Stimulated activated CD8-positive, alpha-beta memory T cell treated with anti-CD3 and anti-CD28 coated beads, Interleukin-4, amount 100 ng/mL, for 4 hours (primary cell): ENCODE measurements at places on chromosomes 7 and 10.
A peak's percentile ranks its signal among the peaks of the same experiment; 100 is the strongest.

DNA sequence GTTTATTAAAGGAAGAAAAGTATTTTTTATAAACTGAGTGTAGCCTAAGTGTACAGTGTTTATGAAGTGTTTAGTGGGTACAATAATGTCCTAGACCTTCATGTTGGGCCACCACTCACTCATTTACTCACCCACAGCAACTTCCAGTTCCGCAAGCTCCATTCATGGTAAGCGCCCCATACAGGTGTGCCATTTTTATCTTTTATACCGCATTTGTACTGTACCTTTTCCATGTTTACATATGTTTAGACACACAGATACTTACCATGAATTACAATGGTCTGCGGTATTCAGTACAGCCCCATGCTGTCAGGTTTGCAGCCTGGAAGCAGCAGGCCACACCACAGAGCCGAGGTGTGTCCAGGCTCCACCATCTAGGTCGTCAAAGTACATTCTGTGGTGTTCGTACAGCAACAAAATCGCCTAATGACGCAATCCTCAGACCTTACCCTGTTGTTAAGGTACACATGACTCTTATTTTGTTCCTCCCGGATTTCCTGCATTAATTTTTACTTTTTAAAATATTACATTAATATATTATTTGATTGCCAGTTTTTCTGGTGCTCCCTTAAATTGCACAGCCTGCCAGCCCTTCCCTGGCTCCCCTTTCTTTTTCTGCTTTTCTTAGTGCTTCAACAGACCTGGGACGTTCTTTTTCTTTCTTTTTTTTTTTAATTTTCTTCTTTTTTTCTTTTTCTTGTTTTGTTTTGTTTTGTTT is 881 bp upstream of the SSBP1 start:
- DNase-seq: no peak

GRCh38 chr7:12633582-12633981 is 53.9 kb upstream of the ARL4A start:
- no peak for DNase-seq

DNA sequence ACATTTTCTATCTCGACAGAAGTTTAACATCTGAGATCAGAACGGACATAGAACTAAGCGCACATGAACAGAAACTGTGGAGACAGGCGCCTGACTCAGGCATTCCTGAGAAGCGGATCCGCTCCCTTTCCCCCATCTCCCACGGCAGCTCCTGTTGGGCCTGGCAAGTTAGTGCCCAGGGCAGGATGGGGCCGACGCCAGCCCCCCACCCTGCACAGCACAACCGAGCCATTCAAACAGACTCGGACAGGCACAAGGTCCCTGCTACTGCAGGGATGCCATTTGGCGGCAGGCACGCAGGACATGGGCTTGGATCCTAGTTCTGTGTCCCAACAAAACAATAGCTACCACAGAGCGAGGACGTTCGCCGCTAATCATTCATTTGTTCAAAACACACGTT is 271.8 kb downstream of the USP6NL start:
- DNase-seq: no peak

DNA sequence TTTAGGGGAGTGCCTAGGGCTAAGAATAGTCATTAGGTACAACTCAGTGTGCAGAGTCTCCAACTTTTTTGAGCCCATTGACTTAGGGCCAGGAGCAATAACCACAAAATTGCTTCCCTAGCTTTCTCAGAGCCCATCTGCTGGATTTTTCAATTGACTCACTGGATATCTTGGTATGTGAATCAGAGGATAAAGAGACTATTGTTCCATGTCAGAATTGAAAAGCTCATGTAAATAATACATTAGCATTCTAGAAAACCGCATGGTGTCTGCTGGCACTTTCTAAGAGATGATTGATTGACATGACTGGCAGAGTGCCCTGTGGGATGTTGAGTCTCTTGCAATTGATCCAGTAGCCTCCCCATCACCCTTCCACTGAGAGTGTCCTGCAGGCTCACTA is 246.2 kb downstream of the CCDC7 start:
- DNase-seq: no peak

DNA sequence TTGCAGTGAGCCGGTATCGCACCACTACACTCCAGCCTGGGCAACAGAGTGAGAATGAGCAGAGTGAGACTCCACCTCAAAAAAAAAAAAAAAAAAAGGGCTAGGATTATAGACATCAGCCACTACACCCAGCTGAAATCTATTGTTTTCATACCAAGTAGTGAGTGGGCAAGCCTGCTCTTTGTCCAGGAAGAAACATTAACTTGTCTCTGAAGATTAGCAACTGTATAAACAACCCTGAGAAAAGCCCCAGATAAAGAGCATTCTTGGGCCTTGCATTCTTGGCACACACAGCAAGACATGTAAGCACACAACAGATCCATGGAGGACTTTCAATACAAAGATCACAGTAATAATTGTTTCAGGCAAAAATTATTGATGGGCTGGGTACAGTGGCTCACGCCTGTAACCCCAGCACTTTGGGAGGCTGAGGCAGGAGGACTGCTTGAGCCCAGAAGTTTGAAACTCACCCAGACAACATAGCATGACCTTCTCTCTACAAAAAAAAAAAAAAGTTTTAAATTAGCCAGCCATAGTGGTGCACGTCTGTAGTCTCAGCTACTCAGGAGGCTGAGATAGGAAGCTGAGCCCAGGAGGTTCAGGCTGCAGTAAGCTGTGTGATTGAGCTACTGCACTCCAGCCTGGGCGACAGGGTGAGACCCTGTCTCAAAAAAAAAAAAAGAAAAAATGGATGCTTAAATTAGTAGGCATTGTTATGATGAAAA is 4.4 kb downstream of the PSPH start:
- no peak for DNase-seq

DNA sequence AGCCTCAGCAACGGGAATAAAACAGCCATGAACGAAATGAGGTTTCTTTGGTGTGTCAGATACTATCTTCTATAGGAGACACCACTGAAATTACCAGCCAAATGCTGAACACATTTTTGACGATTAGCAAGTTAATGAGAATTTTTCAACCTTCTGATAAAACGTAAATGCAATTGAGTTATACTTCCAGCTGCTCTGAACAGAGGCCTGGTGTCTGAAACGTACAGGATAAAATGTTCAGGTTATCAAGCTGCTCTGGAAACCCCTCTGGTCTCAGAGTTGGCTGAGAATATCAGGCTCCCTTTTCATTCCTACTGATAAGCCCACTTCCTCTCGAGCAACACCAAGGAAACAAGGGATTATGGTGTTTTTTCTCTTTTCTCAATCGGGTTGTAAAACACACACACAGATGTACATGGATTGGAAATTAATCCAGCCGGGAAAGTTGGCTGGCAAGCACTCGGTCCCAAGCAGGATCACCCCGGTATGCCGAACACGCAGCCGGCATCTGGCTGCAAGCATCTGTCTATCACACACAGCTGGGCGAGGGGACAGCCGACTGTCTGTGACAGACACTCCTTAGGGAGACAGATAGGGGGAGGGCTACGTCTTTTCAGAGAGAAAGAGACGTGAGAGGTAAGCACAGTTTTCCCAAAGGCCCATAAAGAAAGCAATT is 171.8 kb downstream of the PRKAG2 start:
- DNase-seq: no peak

GRCh38 chr7:37297546-37297945 is 151.1 kb downstream of the ELMO1 start:
- no peak for DNase-seq

DNA sequence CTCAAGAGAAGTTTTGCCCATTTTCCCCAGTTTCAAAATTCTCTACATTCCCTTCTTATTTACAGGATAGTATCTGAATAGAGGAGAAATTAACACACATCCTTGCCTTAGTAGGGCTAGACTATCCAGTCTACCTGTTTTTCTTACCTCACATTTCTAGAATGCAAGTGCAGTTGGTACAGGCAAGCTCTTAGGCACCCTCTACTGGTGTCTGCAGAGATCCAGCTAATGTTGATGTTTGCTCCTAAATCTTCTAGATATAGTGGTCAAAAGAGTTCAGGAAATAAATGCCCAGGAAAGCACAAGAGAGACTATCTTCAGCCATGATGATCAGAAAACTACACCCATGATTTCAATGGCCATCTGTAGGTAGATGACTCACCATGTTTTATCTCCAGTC is 205.3 kb downstream of the HTR7 start:
- DNase-seq: no peak

- no peak for DNase-seq
Observed at GRCh38 chr7:6571160-6571779, 6.0 kb upstream of the ZDHHC4 start.

GRCh38 chr7:155763691-155764437 is 48.4 kb downstream of the SHH start:
- peak; percentile 25 for DNase-seq

GRCh38 chr10:124616040-124616835 is 127.9 kb downstream of the FAM53B start:
- DNase-seq: no peak

GRCh38 chr10:104300002-104300735 is 31.2 kb downstream of the GSTO2 start:
- no peak for DNase-seq

GRCh38 chr10:79904671-79905321 is 44.1 kb downstream of the SFTPD start:
- no peak for DNase-seq

- DNase-seq: no peak
Observed at GRCh38 chr10:58201704-58202103, 66.0 kb downstream of the IPMK start.

- no peak for DNase-seq
Observed at GRCh38 chr10:22999942-23000341, 72.1 kb downstream of the ARMC3 start.

GRCh38 chr7:102155821-102156441 is 130.7 kb upstream of the SH2B2 start:
- DNase-seq: no peak

- DNase-seq: no peak
Observed at GRCh38 chr10:84348447-84348846, 20.1 kb downstream of the CCSER2 start.

DNA sequence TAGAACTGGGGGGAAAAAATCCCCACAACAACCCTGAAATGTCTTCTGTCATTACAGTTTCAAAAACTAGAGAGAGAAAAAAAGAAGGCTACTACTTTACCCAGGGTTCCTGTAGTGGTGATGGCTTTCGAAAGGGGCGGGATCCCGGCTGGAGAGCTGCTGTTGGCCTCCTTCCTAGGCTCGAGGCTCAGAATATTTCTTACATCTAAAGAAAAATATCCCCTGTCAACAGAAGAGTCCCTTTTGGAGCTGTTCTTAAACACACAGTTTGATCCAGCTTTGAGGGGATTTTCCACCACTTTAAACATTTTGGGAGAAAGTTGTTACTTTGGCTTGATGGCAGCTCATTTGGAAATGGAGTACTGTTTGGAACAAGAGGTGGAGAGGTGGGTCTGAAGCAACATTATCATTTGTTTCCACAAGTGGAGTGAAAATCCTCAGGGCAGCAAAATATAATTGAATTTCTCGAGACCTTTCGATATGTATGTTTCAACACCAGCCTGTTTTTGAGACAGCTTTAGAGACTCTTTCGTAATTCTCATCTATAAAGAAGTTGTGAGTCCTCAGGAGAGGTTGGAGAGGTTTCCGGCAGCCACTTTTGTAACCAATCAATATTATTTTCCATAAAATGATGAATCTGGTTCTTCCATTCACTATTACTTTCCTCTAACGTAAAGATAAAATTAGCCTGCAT is 5.1 kb downstream of the HOXA13 start:
- DNase-seq: no peak

DNA sequence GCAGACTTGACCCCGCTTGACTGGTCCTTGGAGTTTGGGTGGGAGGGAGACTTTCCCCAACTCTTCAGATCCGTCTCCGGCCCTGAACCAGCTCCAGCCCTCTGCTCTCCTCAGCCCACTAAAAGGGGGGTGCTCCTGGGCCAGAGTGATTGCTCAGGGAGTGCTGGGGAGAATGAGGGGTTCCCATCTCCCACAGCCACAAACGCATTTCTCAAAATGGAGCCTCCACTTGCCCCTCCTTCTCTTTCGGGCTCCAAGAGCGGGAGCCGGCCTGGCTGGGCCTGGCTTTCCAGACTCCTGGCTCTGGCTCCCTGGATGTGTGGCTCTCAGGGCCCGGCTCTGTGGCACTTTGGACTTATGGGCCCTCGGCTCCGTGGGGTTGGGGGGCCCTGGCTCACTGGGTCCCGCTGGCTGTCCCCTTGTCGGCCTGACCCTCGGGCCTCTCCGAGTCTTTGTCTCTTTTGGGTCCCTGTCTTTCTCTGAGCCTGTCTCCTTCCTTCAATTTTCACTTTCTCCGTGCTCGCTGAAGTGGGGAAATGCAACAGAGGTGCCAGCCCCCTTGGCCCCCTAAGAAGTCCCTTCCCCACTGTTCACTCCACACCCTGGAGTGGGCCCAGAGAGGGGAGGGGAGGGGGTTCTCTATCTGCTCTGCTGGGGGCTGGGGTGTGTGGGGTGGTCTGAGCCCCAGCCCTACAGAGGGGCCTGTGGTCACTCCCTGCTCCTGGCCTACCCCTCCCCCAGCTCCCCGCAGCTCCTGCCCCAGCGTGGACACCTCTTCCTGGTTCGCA is 713 bp downstream of the LZTS2 start:
- DNase-seq: no peak

DNA sequence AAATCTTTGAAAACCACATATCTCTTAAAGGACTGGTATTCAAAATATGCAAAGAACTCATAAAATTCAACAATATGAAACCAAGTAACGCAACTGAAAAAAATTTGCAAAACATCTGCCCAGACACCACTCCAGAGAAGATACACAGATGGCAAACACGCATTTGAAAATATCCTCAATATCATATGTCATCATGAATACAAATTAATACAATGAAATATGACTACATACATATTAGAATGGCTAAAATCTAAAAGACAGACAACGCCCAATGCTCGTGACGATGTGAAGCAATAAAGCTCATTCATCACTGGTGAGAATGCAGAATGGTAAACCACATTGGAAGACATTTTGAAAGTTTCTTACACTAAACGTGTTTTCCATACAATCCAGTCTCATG is 770.1 kb upstream of the CELF2 start:
- no peak for DNase-seq

DNA sequence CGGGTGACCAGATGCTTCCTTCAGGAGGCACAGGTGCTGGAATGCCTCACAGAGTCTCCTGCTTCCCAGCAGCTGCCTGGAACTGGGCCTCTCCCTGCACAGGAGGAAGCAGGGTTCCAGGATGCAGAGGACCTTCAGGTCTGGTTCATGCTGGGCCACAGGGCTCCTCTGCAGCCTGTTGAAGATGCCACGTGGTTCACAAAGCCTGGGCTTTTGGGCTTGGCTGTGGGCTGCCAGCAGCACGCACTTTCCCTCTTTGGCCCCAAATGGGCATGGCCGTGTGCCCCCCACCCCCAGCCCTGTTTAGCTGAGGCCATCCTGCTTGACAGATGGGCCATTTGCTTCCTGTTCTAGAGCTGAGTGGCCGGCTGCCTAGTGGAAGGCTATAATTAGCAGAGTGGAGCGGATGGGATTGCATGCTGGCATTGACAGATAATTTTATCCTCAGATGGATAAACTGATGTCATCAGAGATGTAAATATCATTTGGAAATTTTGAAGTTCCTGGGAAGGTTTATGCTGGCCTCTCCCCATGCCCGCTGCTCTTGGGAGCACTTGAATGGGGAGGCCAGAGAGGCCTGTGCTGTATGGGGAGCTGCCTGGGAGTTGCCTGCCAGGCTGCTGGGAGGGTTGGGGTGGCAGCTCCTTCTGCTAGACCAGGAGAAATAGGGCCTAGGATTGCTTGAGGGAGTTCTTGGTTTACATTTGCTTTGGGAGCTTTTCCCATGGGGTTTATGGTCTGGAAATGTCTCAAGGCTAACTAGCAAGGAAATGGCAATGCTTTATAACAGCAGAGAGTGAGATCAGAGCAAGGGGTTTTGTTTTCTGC is 28.2 kb downstream of the TSPAN15 start:
- DNase-seq: no peak
